ENCODE measurements at places on chromosomes 13 and 19. TPM values are rescaled to one million over a fixed set of nuclear protein-coding genes. Genes with fewer than 3 reads are reported as not detected.

DNA sequence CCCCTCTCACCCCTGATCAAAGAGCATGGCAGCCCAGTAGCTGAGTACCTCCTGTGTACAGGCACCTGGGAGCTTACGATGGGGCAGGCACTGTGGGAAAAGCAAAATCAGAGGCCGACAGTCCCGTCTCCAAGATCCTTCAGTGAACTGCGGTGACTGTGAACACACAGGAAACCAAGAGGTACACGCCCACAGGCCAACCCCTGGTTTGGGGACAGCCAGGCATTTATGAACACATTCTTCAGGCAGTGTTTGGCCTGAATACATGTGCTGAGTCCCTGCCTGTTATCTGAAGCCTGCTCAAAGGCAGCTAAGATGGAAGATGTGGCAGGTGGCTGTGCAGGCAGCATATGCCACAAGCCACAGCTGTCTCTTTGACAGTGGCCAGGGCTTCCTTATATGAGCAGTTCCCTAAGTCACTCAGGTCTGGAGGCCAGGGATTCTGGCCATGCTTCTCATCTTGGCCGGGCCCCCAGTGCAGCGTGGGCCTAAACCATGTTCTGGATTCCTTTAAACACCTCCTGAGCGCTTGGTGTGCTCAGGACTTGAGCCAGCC lies 123.6 kb downstream of the UQCRFS1 start:
- no peak for DNase-seq

Gene JSRP1
- total RNA-seq, result 0.99 TPM

GRCh38 chr13:41145136-41145908 lies 12.7 kb upstream of the KBTBD6 start:
- peak; percentile 31 for DNase-seq

Gene PSG7
- 0.26 TPM for total RNA-seq

GRCh38 chr13:112481458-112481857 lies 105.3 kb downstream of the SPACA7 start:
- peak; percentile 11 for DNase-seq

Gene CEACAM1
- not detected for total RNA-seq

Gene TIMM13
- 93.3 TPM for total RNA-seq

Gene TMEM272
- total RNA-seq, result not detected

Gene GRWD1
- total RNA-seq, result 44.5 TPM

DNA sequence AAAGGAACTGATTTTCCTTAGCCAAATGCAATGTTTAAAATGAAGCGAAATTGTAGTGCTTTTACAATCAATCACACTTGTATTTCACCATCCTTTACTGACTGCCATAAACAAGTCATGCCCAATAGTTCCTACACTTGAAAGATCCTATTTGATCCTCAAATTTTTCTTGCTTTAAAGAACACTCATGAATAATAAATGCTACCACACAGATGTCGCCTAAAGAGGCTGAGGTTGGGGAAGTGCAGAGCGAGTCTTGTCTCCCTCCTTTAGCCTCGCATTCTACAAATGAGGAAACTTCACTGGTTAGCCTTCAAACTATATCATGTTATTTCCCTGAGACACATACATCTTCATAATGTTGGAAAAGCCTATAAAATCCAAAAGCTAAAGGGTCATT lies 18.7 kb upstream of the AMER2 start:
- no peak for DNase-seq

GRCh38 chr19:40974633-40975037 lies 16.4 kb upstream of the CYP2B6 start:
- DNase-seq, result peak; percentile 57

- no peak for DNase-seq
Observed at GRCh38 chr13:60427285-60427684, 30.3 kb downstream of the TDRD3 start.

Gene MTIF3
- 42.7 TPM for total RNA-seq

GRCh38 chr13:77511552-77511951 lies 24.0 kb upstream of the SCEL start:
- DNase-seq, result no peak
